ENCODE measurements at places on chromosomes 4 and X.

DNA sequence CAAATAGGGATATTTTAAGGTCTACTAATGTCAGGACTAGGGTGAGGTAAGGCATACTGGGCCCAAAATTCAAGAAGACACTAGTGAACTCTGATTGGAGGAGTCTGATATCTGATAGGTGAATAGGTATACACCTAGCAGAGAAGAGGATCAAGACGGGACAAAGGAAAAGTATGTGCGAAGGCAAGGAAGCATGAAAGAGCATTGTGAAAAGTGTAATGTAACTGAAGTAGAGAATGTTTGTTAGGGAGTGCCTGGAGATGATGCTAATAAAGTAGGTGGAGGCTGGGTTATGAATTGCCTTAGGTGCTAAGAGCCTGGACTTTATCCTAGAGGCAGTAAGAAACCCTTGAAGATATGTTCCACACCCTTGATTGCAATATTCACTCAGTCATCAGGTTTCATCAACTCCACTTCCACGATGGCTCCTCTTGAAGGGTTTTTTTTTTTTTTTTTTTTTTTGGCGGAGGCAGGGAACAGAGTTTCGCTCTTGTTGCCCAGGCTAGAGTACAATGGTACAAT is 49.9 kb upstream of the XIAP start:
- no peak for DNase-seq

- no peak for DNase-seq
Observed at GRCh38 chr4:177313263-177313662, 3.6 kb downstream of the NEIL3 start.

DNA sequence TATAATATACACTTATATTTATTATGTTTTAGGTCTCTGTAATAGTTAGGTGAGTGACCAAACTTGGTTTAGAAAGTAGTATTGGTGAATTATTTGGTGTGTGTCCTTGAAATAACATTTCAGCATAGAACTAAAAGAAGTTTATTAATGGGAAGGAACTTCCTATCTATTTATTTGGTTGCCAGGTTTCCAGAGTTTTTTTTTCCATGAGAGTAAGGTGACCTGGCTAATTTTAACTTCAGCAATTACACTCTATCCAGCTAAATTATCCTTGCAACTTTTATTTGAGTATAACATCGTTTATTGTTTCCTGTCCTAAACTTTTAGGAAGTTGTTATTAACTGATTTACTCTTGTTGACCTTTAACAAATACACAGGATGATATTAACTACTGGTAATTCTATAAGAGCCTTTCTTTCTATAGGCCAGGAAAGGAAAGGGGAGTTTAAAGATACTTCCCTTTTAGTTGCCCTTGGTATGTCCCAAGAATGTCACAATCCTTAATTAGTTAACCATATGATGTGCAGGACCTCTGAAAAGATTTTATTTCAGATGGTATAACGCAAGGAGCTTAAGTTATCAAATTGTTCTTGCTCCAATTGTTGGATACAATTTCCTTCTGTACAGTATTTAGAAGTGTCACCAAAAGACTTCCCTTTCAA is 18.9 kb downstream of the PRDM8 start:
- DNase-seq, result no peak

DNA sequence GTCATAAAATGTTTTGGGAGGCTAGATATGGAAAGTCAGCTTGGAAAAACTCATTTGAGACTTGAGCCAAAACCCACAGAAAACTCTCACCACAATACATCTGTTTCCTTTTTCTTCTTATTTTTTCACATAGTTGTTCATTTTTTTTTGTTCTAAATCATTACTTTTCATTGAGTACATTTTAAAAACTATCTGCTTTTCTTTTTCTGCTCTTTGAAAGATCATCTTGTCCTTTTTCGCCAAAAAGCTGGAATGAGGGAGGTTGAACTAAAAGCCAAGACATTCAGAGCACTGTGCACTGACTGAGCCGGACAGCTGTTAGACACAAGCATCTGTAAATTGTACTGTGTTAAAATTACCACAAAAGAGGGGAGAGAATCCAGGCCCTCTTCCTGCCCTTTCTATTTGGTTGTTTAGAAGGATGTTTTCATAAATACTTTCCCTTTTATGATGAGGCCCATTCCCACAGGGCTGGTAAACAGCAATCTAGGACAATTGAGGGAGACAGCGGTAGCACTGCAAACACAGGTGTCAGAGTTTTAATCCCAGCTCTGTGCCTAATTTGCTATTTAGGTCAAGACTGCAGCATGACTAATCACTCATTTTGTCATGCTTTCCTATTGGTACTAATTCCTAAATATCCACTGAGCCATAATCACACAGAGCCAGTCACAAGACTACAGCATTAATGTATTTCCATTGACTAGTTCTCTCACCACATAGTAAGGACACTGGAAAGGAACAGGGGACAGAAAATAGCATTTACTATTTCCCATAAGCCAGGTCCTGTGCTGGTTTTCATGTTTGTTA is 7.3 kb upstream of the RNF150 start:
- DNase-seq, result no peak

GRCh38 chr4:140296335-140297220 is 76.9 kb upstream of the SCOC start:
- no peak for DNase-seq

DNA sequence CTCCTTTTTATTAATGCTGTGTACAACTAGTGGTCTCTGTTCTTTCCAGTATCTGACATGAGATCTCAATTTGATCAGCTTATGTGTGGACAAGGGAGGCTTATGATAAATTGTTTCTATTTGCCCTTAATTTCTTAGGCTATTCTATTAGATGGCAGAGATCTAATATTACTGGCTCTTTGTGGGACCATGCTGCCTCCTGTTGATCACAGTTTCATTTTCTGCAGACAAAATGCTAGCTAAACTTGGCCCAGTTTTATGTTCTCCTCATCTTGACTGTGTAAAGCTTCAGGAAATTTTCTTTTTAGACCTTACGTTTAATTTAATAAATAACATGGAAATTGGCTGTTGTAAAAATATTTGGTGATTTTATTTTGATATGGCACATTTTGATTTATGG is 627.1 kb upstream of the AADAT start:
- no peak for DNase-seq

DNA sequence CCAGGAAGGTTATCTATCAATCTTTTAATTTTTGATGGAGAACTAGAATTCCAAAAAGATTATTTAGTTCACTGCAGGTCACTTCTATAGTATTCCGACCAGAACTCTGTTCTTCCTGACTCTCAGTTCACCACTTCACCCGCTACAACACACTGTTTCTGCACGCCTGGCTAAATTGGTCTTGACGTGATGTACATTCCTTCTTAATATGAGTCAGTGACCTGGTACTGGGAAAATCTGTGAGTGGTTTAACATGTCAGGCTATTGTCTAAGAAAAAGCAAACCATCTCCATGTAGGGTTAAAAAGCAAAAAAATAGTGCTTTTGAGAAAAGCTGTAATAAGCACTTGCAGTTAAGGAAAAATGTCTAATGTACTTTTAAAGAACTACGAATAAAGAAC is 120.4 kb downstream of the NDST3 start:
- no peak for DNase-seq

GRCh38 chr4:55087009-55087912 is 38.1 kb downstream of the KDR start:
- DNase-seq, result no peak

GRCh38 chrX:11212741-11213140 is 80.5 kb upstream of the AMELX start:
- no peak for DNase-seq

DNA sequence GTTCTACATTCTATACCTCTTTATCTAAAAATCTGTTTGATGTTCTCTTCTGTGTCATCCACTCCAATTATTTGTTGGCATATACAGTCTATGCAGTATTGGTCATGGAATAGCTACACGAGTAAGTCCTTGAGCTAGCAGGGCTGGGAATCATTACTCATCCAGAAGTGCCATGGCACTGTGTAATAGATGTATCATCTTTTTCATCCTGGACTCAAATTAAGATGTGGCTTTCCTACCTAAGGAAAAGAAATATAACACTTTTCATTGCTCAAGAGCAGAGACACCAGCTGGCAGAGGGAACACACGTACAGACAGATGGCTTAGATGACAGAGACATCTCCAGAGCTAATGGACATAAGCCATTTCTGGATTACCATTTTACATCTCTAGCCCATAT is 159.8 kb downstream of the FAM13A start:
- no peak for DNase-seq

DNA sequence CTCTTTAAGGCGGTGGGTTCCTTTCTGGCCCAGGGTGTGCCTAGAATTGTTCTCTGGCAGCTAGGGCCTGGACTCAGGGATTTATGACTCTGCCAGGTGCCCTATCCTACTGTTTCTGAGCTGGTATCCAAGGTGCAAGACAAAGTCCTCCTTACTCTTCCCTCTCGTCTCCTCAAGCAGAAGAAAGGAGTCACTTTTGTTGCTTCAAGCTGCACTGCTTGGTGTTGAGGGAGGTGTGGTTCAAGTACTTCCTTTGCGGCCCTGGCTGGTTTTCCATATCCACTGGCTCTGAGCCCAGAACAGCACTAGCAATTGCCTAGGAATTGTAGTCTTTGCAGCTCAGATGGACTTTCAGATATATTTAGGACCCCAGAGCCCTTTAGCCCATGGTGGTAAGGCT is 39.3 kb downstream of the RTL3 start:
- no peak for DNase-seq

DNA sequence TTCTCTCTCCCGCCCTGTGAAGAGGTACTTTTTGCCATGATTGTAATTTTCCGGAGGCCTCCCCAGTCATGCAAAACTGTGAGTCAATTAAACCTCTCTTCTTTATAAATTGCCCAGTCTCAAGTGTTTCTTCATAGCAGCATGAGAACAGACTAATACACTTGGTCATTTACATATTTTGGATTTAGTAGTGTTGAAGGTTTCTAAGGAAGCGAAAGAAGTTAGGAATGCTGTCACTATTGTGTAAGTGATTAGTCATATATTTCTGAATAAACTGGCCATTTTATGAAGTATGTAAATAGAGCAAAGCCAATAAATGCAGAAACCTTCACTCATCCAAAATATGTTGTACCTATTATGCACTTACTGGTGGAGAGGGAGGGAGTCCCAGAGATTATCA is 34.4 kb upstream of the GK2 start:
- DNase-seq, result no peak

- no peak for DNase-seq
Observed at GRCh38 chr4:33831442-33832066, 2412.8 kb downstream of the ARAP2 start.

GRCh38 chrX:40459571-40460158 is 121.1 kb upstream of the ATP6AP2 start:
- no peak for DNase-seq

GRCh38 chr4:189940178-189941004 is at the start of gene FRG1:
TSS of gene FRG1 (plus strand) at chr4:189940872. CDS start at chr4:189941010, 138 bp downstream.
- peak; percentile 96 for DNase-seq

DNA sequence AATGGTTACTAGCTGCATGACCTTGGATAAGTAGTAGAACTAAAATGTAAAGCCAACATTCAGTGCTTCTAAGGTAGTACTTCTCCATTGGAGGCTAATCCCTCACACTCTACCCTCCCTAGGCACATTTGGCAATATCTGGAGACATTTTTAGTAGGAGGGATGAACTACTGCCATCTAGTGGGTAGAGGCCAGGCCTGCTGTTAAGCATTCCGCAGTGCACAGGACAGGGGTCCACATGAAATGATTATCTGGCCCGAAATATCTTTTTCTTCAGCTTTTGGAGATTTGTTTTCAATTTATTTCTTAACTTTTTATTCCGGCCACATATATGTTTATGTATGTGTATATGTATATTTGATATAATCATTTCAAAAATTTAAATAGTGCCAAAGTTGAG is 36.0 kb upstream of the SPANXC start:
- DNase-seq, result no peak

- DNase-seq, result no peak
Observed at GRCh38 chr4:88729146-88729760, 31.6 kb upstream of the NAP1L5 start.

GRCh38 chrX:108584617-108585211 is 145.1 kb downstream of the COL4A5 start:
- DNase-seq, result no peak

DNA sequence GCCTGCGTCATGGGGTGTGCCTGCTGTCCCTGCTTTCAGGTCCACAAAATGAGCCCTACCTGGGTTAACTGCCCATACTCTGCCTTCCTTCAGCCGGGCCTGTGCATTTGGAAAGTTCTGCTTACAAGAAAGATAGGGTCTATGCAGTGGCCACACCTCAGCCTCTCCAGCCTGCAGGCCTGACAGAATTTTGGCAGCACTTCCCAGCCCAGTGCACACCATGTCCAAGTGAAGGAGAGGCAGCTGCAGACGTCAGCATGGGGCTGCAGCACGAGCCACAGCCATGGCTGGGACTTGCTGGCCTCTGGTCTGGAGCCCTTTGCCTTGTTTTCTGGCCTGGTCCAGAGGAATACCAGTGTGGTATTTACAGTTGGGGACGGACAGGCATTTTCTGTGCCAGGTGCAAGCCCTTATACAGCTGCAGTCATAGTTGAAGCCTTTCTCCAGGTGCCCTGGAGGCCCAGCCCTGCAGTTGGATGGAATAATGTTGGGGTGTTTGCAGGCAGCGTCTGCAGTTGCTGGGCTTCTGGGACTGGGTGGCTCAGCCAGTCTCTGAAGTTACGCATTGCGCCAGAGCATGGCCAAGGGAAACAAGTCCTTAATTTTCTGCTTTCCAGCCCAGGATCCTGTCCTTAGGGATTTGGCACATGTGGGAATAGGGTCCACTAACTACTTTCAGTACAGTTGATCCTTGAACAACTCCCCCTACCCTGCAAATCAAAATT is 26.2 kb downstream of the JADE1 start:
- DNase-seq, result no peak

- no peak for DNase-seq
Observed at GRCh38 chr4:109718759-109719158, 11.1 kb downstream of the PLA2G12A start.

DNA sequence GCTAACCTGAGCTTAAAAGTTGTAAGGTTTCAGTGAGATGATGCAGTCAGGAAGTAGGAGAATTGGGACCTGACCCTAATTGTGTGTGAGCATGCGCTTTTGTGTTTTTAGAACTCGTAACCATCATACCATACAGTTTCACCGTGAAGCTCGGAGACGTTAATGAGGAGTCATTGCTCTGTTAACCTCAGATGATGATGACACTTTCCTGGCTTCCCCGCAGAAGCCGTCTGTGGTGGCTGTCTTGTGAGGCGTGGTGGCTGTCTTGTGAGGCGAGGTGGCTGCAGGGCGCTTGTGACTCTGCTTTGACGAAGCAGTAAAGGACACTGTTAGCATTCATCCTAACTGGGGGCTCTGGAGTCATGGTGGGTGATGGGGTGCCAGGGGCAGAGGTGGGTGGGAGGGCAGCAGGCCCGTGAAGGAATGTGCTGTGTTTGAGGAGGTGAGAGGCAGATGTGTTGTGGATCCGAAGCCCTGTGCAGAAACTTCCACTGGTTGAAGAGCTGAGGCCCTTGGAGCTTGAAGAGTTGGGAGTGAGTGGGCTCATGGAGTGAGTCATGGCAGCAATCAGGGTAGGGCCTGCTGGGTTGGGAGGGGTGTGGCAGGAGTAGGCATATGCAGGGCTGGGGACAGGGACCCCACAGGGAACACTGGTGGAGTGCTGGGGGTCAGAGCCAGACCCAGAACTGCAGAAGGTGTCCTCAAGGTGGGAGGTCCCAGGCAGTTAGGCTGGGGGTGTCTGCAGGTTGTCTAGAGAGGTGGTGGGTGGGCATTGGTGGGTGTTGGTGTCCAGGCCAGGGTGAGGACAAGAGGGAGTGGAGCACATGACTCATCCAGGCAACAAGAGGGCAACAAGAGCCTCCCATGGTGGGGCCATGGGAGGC is 57.4 kb downstream of the NSD2 start:
- DNase-seq, result no peak

- no peak for DNase-seq
Observed at GRCh38 chrX:74231625-74232024, 72.4 kb upstream of the ZCCHC13 start.

- no peak for DNase-seq
Observed at GRCh38 chr4:170697845-170698244, 608.1 kb upstream of the AADAT start.

All from activated T-helper 1 cell treated with anti-CD3 and anti-CD28 coated beads, Interleukin-2, amount 50 U/mL, for 16 hours (primary cell).